ENCODE measurements at places on chromosomes 7 and 10.

- DNase-seq: no peak
- no peak overlapping the region for H3K4me3 ChIP-seq
- H3K27me3 ChIP-seq: no peaks in the 10 kb centered on the region
- H3K4me1 ChIP-seq: no peaks in the 10 kb centered on the region
- no peaks in the 10 kb centered on the region for H3K36me3 ChIP-seq
- H3K27ac ChIP-seq: no peak overlapping the region
Observed at GRCh38 chr7:102819151-102819550, 70.4 kb downstream of the FAM185A start.

GRCh38 chr10:16948361-16948760 lies 131.1 kb upstream of the RSU1 start:
- no peak overlapping the region for H3K27ac ChIP-seq
- H3K4me1 ChIP-seq: peaks cover 40% of the 10 kb centered on the region
- H3K36me3 ChIP-seq: no peaks in the 10 kb centered on the region
- no peaks in the 10 kb centered on the region for H3K27me3 ChIP-seq
- no peak overlapping the region for H3K4me3 ChIP-seq

GRCh38 chr10:65891073-65891981 lies 1034.5 kb upstream of the LRRTM3 start:
- no peak overlapping the region for H3K27ac ChIP-seq
- H3K27me3 ChIP-seq: no peaks in the 10 kb centered on the region
- no peak overlapping the region for H3K4me3 ChIP-seq
- no peaks in the 10 kb centered on the region for H3K4me1 ChIP-seq
- DNase-seq: no peak

DNA sequence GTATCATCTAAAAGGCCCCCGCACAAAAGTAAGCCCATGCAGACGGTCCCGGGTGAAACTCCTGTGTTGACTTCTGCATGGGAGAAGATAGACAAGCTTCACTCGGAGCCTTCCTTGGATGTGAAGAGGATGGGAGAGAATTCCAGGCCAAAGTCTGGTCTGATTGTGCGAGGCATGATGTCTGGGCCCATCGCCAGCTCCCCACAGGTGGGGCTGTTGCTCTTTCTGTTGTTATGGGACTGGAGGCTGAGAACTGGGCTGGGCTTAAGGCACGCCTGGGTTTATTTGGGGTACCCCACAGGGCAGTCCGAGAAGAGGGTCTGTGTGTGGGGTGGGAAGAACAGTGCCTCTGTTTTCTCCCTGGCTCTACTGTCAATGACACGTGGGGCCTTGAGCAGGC lies 14.6 kb downstream of the MINDY4 start:
- H3K4me3 ChIP-seq: no peak overlapping the region
- H3K36me3 ChIP-seq: peaks cover 33% of the 10 kb centered on the region
- no peak for DNase-seq
- H3K4me1 ChIP-seq: no peaks in the 10 kb centered on the region
- H3K27me3 ChIP-seq: no peaks in the 10 kb centered on the region
- H3K27ac ChIP-seq: no peak overlapping the region

GRCh38 chr7:102306916-102307677 lies 20.4 kb downstream of the SH2B2 start:
- H3K4me3 ChIP-seq: no peak overlapping the region
- H3K27ac ChIP-seq: peak overlapping the region; percentile 65
- no peaks in the 10 kb centered on the region for H3K27me3 ChIP-seq

GRCh38 chr7:151844071-151844824 lies 32.7 kb downstream of the PRKAG2 start:
- H3K27me3 ChIP-seq: no peaks in the 10 kb centered on the region
- no peaks in the 10 kb centered on the region for H3K36me3 ChIP-seq
- H3K4me1 ChIP-seq: no peaks in the 10 kb centered on the region
- H3K4me3 ChIP-seq: no peak overlapping the region

- no peak overlapping the region for H3K4me3 ChIP-seq
- DNase-seq: no peak
- no peaks in the 10 kb centered on the region for H3K36me3 ChIP-seq
- H3K27me3 ChIP-seq: no peaks in the 10 kb centered on the region
- H3K27ac ChIP-seq: no peak overlapping the region
Observed at GRCh38 chr7:158019726-158020705, 567.6 kb downstream of the PTPRN2 start.

DNA sequence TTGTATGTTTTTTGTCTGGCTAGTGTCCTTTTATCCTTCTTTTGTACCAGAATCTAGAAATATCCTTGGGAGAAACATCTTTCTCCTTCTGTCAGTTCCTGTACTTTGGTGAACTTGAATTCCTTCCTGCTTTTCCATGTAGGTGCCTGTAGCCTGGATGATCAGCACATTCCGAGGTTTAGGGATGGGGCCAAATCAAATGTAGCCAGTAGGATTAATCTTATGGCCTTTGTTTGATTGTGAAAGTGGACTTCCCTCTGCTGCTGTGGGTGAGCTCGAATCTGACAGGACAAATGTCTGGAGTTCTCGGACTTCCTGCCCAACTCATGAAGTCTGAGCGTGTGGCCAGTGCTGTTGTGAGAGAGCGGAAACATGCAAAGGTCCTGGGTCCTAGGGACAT lies 33.2 kb upstream of the NAMPT start:
- H3K4me3 ChIP-seq: no peak overlapping the region
- H3K36me3 ChIP-seq: no peaks in the 10 kb centered on the region

GRCh38 chr10:125015356-125015944 lies 73.5 kb downstream of the ZRANB1 start:
- peaks cover 7% of the 10 kb centered on the region for H3K36me3 ChIP-seq
- H3K27ac ChIP-seq: peak overlapping the region; percentile 87
- H3K4me3 ChIP-seq: no peak overlapping the region
- DNase-seq: peak; percentile 72
- H3K4me1 ChIP-seq: peaks cover 83% of the 10 kb centered on the region
- H3K27me3 ChIP-seq: no peaks in the 10 kb centered on the region

DNA sequence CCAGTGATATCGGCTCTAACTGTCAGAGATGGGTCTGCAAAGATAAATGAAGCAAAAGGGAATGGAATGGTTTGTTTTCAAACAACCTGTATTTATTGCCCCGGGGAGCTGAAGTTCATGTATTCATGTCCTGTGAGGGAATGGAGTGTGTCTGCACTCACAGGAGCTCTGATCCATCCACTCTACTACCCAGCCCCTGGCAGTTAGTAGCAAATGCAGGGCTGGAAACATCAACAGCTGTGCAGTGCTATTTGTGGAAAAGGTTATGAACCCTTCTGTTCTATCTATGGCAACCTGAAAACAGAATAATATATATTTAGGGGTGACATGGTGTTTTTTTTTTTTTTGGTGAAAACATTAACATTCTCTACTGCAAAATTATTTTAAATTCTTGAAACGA lies 9.8 kb downstream of the AGR2 start:
- no peaks in the 10 kb centered on the region for H3K27me3 ChIP-seq
- peak overlapping the region; percentile 16 for H3K27ac ChIP-seq
- peak; percentile 56 for DNase-seq
- H3K4me1 ChIP-seq: peaks cover 6% of the 10 kb centered on the region

GRCh38 chr7:103951311-103951710 lies 38.1 kb downstream of the RELN start:
- no peak overlapping the region for H3K4me3 ChIP-seq
- no peak overlapping the region for H3K27ac ChIP-seq
- no peaks in the 10 kb centered on the region for H3K27me3 ChIP-seq
- DNase-seq: no peak
- no peaks in the 10 kb centered on the region for H3K36me3 ChIP-seq

DNA sequence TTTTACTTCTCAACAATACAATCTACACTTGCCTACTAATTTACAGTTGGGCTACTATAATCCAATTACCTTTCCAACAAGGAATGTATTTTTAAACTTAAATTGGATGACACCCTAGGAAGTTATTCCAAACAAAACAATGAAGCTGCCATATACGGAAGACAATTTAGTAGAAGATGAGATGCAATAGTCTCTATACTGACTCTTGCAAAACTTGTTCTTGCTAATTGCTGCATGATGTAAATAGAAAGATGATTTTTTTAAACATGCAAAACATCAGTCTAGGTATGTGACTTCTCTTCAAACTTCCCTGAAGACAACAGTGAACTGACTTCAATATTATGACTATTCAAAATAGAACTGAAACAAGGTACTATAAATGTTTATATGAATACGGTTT lies 17.6 kb downstream of the NT5C3A start:
- peaks cover 2% of the 10 kb centered on the region for H3K4me1 ChIP-seq
- no peak overlapping the region for H3K27ac ChIP-seq
- no peak for DNase-seq

DNA sequence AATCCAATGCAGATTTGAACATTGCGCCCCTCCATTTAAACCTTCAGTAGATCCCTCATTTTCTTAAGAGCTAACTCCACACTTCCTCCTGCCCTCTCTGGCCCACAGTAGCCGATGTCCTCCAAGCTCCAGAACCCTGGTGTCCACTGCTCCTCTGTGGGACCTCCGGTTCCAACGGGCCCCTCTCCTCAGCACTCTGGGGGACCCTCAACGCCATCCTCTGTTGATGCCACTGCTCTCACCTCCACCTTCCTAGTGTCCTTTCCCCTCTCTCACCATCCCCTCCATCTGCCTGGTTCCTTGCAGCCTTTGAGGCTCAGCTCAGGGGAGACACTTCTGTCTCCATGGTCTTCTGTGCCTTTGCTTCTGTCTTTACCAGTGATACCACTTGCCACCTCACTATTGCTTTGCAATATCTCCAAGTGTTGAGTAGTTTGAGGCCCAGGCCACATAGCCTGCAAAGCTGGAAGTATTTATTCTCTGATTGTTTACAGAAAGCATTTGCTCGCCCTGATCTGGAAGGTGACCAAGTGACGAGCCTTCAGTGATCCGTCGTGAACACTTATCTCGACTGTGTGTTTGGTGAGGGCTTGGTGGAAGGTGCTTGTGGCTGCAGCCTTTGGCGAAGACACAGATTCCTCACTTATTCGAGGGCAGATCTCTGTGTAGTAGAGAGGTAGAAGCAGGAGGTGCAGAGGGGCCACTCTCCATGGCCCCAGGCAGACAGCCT lies 104.8 kb upstream of the SHH start:
- H3K36me3 ChIP-seq: no peaks in the 10 kb centered on the region
- no peak for DNase-seq
- H3K27ac ChIP-seq: no peak overlapping the region

GRCh38 chr10:63003816-63004453 lies 129.2 kb upstream of the NRBF2 start:
- H3K27me3 ChIP-seq: no peaks in the 10 kb centered on the region
- H3K4me1 ChIP-seq: no peaks in the 10 kb centered on the region
- H3K36me3 ChIP-seq: no peaks in the 10 kb centered on the region
- no peak for DNase-seq

- no peak overlapping the region for H3K27ac ChIP-seq
- no peaks in the 10 kb centered on the region for H3K36me3 ChIP-seq
- peaks cover 3% of the 10 kb centered on the region for H3K4me1 ChIP-seq
- peak; percentile 68 for DNase-seq
Observed at GRCh38 chr10:30591249-30591670, 38.3 kb downstream of the LYZL2 start.

DNA sequence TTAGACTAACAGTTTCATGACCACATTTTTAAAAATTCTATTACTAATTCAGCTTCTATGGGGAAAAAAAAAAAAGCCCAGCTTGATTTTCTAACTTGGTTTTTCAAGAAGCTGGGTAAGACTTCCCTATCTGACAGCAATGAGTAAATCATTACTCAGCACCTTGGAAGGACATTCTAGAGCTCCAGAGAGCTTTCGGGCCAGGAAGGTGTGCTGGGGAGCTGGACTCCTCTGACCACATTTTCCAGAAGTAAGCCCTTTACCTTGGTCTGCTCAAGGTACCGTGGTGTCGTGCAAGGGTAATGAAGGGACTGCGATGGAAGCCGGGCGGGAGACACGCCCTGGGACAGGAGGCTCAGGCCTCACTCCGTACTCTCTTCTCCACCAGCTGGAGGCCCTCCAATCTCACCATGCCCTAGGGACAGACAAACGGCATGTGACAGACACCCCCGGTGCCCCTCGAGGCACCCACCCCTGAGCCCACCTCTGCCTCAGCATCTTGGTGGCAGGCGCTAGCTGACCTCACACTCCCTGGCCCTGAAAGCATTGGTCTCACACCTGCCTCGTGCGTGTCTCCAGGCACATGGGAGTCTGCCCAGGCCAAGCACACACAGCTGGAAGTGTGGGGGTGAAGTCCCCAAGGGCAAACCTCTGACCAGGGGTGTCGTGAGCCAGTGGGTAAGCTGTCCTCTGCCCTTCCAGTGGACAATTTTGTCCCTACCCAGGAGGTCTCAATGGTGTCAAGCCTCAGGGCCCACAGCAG lies 152.1 kb downstream of the OAT start:
- H3K27me3 ChIP-seq: no peaks in the 10 kb centered on the region
- peaks cover 14% of the 10 kb centered on the region for H3K4me1 ChIP-seq
- H3K4me3 ChIP-seq: no peak overlapping the region
- H3K36me3 ChIP-seq: no peaks in the 10 kb centered on the region
- no peak for DNase-seq

DNA sequence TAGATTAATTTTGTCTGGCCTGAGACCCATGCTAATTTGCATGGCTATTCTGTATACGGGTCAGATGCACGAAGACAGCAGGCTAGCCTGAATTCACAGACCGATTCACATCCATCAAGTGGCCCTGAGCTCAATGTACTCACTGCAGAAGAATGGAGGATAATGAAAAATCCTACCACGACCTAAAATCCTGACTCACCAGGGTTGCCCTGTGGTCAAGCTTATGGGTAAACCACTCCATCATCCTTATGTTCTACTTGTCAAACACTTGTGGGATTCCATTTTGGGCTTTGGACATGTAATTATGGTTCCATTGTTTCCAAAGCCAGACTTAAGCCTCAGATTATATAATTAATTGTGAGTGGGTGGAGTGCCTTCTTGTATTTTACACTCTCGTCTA lies 110.4 kb upstream of the ZNF438 start:
- H3K4me1 ChIP-seq: peaks cover 15% of the 10 kb centered on the region
- no peak for DNase-seq
- no peak overlapping the region for H3K4me3 ChIP-seq
- no peaks in the 10 kb centered on the region for H3K36me3 ChIP-seq
- H3K27me3 ChIP-seq: no peaks in the 10 kb centered on the region
- no peak overlapping the region for H3K27ac ChIP-seq

- H3K4me3 ChIP-seq: no peak overlapping the region
- DNase-seq: peak; percentile 53
- no peaks in the 10 kb centered on the region for H3K36me3 ChIP-seq
- H3K27me3 ChIP-seq: no peaks in the 10 kb centered on the region
- H3K4me1 ChIP-seq: peaks cover 23% of the 10 kb centered on the region
- H3K27ac ChIP-seq: peak overlapping the region; percentile 80
Observed at GRCh38 chr7:2802101-2802500, 42.0 kb downstream of the GNA12 start.

GRCh38 chr10:105398202-105398601 lies 757.1 kb downstream of the SORCS3 start:
- peak; percentile 8 for DNase-seq
- no peaks in the 10 kb centered on the region for H3K27me3 ChIP-seq
- H3K4me1 ChIP-seq: no peaks in the 10 kb centered on the region
- H3K27ac ChIP-seq: no peak overlapping the region
- H3K4me3 ChIP-seq: no peak overlapping the region

All from muscle of leg (tissue), 16 donors.